Urinary bladder (tissue), 4 donors: ENCODE measurements at places on chromosomes 13 and 19. TPM values are rescaled to one million over a fixed set of nuclear protein-coding genes. Genes with fewer than 3 reads are reported as not detected.

Gene DHX34
- 9.5 TPM for total RNA-seq

DNA sequence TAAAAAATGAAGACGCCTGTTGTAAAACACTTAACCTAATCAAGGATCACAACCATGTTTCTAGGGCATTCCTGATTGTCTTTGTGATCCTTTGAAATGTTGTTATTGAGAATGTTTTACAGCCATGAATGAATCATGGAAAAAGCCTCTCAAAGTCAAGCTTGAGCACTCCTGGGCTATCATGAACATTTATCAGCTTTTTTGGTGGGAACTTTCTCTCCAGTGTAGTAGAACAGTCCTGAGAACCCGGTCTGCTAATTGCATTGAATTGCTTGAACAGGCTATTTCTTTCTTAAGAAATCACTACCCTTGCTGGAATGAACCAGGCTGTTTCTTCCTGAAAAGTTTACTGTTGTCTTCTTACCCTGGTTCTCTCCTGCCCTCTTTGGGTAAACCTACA, 516.5 kb downstream of the FGF9 start:
- DNase-seq: no peak

GRCh38 chr13:23754506-23754905, 134.7 kb downstream of the MIPEP start:
- DNase-seq: no peak

Gene HRC
- 5.2 TPM for total RNA-seq

DNA sequence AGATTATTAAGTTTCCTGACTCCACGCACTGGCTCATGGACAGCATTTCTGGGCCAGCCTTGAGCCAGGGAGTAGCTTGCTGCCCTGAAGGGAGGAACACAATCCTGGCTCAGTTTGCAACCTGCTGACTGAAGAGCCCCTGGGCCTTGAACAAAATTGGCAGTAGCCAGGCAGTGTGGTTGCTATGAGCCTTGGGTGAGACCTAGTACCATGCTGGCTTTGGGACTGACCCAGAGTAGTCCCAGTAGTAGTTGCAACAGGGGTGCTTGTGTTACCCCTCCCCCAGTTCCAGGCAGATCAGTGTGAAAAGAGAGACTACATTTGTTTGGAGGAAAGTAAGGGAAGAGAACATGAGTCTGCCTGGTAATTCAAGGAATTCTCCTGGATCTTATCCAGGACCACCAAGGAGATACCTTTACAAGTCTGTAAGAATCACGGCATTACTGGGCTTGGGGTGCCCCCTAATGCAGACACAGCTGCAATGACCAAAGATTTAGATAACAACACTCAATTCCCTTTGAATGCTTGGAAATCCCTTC, 22.0 kb downstream of the ITGBL1 start:
- DNase-seq: no peak

DNA sequence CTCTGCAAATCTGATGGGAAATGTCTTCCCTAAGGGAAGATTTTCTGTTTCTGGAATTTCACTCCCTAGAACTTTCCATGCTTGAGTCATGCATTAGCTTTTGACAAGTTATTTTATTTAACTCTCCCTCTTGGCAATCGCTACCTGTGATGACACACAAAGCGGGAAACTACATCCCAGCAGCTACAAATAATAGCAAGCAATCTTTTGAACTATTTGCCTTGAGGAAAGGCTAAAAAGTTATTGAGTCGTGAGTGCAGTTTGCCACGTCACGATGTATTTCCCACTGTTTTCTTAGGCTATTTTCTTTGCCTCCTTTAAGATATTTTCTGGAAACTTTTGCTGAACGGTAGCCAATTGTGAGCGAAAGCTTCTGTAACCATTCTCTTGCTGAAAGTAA, 353.3 kb upstream of the HTR2A start:
- DNase-seq: no peak

DNA sequence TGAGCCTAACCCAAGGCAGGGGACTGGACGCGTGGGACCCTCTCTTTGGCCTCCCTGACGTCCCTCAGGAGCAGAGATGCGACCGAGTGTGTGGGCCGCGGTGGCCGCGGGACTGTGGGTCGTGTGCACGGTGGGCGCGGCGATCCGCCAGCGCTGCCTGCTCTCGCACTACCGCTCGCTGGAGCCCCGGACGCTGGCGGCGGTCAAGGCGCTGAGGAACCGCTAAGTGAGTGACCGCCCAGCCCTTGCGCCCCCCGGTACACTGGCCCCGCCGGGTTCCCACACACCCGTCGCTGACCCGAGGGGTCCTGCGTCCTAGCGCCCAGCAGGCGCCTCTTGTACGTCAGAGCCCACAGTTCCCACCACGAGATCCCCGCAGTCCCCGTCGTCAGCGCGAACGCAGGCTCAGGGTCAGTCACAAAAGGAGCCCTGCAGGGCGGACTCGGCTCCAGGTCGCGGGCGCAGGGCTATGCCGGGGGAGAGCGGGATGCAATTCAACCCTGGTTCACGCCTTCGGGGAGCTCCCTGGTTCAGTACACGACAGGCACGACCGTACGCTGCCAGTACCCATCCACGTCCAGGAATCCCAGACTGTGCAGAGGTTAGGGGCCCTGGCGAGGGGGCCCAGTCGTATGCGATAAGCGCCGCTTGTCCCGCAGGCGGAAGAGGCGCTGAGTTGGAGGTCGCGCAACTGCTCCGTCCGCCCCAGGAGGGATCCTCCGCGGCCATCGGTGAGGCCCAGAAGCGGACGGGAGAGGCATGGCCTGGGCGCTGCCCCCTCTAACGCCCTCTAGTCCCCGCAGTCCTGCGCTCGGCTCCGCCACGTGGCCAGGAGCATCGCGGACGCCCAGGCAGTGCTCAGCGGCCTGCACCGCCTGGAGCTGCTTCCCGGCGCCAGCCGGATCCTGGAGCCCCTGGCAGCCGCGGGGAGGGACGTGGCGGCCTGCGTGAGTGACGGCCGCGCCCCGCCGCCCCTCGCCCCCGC, 3.6 kb upstream of the IFNL2 start:
- DNase-seq: no peak

GRCh38 chr13:92804346-92804745, 422.3 kb upstream of the GPC6 start:
- DNase-seq: no peak
